AG09319 (cell line): ENCODE measurements at places on chromosomes 1 and 21.

DNA sequence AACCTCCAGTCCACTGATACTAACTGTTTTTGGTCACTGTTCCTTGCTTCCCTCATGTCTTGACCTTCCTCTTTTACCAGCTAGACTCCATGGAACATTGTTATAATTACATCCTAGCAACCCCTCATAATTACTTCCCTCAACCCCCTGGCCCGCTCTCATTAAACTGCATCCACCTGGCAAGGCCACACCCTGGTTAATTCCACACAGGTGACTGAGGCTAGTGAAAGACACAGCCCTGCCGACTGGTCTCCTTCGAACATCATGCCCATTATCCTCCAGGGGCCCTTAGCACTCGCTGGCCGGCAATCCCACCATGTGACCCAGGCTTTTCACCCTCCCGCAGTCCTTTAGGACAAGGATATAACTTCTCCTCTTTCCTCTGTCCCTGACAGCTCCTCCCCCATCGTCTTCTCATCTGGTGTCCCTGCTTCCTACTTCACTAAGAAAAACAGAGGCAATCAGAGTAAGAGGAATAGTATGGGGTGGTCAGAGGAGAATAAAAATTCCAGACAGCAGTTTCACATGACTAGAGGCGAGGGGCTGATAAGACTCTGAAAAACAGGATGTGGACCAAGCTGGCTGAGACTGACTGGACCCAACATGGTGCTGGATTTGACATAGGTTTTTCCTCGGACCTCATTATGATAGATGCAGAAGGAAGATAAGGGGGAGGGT is 8.8 kb upstream of the TENT5B start:
- DNase-seq = no peak

GRCh38 chr1:227944090-227944930 is 3.4 kb downstream of the WNT9A start:
- DNase-seq = no peak

DNA sequence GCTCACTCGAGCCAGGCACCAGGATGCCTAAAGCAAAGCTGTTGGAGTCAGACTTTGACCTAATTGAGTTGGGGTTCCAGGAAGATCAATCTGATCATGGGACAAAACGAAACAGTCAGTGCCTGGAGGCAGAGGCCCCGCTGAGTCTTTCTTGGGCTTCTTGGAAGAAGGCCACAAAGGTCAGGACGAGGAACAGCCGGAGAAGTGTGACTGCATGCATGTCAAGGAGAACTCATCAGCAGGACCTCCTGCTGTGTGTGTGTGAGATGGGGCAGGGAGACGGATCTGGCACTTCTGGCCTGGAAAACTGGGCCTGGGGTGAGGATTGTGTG is 190.8 kb downstream of the CAMTA1 start:
- no peak for DNase-seq

GRCh38 chr1:99599678-99600175 is 46.2 kb upstream of the PALMD start:
- no peak for DNase-seq

DNA sequence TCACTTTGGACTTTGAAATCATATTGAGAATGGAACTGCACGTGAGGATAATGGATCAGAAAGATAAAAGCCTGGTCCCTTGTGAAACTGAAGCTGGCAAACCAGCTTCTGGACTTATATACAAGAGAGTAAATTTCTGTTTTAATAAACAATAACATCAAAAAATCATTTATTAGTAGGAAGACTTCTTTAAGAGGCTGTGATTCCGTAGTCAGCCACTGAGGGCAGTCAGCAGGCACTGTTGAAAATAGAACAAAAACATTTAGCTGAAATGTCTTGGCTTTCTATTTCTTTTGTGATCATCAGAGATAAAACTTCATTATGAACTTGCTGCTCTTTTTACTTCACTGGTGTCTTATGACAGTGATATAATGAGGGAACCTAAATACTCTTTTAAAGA is 489.4 kb downstream of the PCP4 start:
- DNase-seq = no peak
